Tibial nerve (tissue), 4 donors: ENCODE measurements at places on chromosomes 5 and 9.

- no peaks in the 10 kb centered on the region for H3K36me3 ChIP-seq
- no peaks in the 10 kb centered on the region for H3K4me1 ChIP-seq
- no peak overlapping the region for H3K4me3 ChIP-seq
- no peaks in the 10 kb centered on the region for H3K27me3 ChIP-seq
- no peak overlapping the region for H3K27ac ChIP-seq
Measured at GRCh38 chr5:133613743-133614142, 1.4 kb upstream of the FSTL4 start.

DNA sequence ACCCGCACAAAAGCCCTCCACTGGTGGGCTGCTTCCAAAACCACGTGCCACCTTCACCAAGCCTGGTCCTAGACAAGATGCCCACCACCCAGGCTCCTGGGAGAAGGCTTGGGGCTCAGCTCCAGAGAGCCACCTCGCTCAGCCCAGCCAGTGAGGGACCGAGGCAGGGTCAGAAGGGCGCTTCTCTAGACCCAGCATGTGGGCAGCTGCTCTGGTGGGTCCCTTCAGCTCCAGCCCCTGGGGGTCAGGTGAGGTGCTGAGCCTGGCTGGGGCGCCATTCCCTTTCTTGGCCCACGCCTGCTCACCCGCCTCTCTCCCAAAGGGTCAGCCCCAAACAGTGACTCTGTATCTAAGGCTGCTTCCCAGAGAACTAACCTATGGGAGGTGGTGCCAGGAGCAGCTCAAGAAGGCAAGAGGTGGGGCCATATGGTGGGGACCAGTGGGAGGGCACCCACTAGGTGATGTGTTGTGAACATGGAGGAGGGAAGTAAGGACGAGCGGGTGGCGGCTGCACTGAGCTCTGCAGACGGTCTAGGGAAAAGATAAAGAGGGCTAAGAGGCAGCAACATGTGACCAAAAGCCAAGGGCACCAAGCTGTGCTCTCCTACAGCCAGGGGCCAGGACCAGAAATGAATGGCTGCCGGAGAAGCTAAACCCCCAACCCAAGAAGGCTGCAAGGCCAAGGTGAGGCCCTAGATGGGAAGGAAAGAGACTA lies 79.3 kb downstream of the CAMSAP1 start:
- no peak overlapping the region for H3K27ac ChIP-seq
- H3K27me3 ChIP-seq = no peaks in the 10 kb centered on the region
- no peaks in the 10 kb centered on the region for H3K4me1 ChIP-seq
- DNase-seq = no peak

DNA sequence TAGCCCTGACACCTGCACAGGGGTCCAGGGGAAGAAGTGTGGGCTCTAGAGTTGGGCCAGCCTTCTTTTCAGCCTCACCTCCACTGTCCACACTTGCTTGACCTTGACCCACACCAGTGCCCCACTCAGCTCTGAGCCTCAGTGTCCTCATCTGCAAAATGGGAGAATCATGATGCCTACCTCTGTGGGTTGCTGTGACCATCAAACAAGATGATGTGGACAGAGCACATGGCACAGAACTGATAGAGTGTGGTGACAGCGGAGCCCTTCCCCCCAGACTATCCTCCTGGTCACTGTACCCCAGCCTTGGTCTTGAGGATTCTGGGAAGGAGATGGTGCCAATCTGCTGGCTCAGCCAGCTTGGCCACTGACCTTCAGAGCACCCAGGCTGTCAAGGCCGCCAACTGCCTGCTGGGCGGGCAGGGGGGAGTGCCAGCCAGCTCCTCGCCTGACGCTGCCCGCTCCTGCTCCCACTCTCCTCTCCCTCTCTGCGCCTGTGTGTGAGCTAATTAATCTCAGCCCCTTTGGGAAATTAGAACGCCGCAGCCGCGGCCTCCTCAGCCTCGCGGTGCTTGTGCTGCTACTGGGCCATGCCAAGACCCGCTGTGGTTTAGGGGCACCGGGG lies 16.7 kb downstream of the CXXC5 start:
- no peak overlapping the region for H3K4me3 ChIP-seq
- H3K36me3 ChIP-seq = no peaks in the 10 kb centered on the region
- H3K4me1 ChIP-seq = peaks cover 83% of the 10 kb centered on the region
- no peak for DNase-seq

DNA sequence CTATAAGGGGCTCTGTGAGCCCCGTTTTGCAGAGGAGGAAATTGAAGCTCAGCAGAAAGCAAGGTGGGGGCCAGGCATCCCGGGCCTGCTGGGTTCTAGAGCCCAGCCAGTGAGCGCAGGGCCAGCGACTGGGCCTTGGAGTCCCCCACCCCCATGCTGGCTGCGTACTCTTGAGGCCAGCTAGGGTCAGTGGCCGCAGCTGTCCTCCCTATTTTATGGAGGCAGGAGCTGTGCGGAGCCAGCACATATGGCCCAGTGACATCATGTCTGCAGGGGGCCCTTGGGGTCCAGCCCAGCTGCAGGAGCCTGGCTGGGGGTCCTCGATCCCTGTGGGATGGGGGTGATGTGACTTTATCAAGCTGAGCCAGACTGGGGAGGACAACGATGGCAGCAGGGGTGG lies 71.3 kb downstream of the HMCN2 start:
- no peaks in the 10 kb centered on the region for H3K36me3 ChIP-seq
- no peak overlapping the region for H3K4me3 ChIP-seq
- H3K4me1 ChIP-seq = no peaks in the 10 kb centered on the region

DNA sequence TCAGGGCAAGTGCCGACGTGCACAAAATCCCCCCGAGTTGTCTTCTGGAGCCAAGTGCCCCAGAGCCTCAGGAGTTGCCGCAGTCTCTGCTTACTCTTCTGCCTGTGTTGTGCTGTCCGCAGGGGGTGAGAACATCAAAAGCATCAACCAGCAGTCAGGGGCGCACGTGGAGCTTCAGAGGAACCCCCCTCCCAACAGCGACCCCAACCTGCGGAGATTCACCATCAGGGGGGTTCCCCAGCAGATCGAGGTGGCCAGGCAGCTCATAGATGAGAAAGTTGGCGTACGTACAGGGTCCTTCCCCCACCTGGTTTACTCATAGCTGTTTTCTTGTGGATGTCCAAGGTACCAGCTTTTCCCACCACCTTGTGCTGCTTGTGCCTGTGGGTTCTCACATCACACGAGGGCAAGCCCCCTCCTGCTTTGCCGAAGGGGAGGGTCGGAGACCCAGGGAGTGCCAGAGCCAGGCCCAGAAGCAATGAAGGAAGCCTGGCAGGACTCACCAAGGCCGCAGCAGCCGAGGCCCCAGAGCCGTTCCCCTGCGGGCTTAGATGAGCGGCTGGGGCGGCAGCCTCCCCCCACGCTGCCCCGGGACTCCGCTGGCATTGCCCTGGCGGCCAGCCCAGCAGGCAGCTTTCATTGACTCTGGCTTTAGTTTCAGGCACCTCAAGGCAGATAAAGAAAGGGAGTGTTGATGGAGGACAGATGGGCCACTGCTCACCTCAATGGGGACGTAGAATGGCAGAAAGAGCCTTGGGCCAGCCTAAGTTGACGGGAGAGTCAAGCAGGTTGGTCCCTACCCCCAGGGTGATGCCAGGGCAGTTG lies 33.7 kb upstream of the PRDM12 start:
- DNase-seq = no peak
- no peaks in the 10 kb centered on the region for H3K27me3 ChIP-seq
- H3K4me3 ChIP-seq = no peak overlapping the region
- no peaks in the 10 kb centered on the region for H3K4me1 ChIP-seq

DNA sequence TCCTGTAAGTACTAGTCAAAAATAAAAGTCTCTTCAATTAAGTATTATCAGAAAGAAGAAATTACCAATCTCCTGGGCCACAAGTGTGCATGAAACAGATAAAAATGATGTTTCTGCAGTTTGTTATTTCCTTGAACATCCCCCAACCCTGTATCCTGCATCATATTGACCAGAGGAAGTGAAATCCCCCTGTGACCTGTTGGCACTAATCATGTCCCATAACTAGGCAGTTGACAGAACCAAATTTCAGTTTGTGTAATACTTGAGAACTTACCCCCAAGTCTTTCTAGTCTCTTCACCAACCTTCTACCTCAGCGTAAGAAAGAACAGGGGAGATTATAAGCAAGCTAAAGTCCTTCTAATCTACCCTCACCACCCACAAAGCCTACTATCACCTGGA lies 368.2 kb upstream of the PDE4D start:
- H3K27ac ChIP-seq = no peak overlapping the region
- no peaks in the 10 kb centered on the region for H3K27me3 ChIP-seq
- no peaks in the 10 kb centered on the region for H3K4me1 ChIP-seq
- H3K4me3 ChIP-seq = no peak overlapping the region
- no peak for DNase-seq
